Activated T-cell treated with anti-CD3 and anti-CD28 coated beads, Interleukin-2, amount 50 U/mL, for 48 hours (primary cell): ENCODE measurements at places on chromosomes 16 and 17.

- no peak for DNase-seq
Observed at GRCh38 chr17:56203430-56203829, 50.2 kb downstream of the ANKFN1 start.

GRCh38 chr16:31333686-31334649, 21.0 kb upstream of the ITGAX start:
- DNase-seq = no peak

DNA sequence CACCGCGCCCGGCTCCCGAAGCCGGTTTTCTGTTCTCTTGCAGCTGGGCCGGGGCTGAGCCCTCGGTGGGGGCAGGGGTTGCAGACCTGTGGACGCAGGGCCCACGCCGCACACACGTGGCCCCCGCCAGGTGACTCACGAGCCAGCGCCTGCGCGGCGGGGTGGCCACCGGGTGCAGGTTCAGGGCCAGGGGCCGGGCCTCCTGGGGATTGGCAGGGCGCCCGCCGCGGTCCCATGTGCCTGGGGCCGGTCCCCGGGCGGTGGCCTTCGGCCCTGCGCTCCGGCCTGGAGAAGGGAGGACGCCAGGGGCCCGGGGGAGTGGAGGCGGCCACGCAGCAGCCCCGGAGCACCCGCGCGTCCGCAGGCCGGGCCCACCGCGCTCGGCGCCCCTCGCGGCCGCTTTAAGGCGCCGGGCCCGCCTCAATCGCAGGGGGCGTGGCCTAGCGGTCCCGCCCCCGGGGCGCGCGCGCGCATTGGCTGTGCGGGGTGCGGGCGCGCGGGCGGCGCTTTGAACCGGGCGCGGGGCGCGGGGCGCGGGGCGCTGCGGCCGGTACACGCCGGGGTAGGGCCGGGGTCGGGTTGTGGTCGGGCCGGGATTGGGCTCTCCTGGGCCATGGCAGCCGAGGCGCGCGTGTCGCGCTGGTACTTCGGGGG, at the start of gene SLC25A10:
Gene SLC25A10 (plus strand): TSS at position 471 of the 654 bp plus-strand sequence. CDS start 143 bp downstream, at position 614.
- DNase-seq = peak; percentile 87

DNA sequence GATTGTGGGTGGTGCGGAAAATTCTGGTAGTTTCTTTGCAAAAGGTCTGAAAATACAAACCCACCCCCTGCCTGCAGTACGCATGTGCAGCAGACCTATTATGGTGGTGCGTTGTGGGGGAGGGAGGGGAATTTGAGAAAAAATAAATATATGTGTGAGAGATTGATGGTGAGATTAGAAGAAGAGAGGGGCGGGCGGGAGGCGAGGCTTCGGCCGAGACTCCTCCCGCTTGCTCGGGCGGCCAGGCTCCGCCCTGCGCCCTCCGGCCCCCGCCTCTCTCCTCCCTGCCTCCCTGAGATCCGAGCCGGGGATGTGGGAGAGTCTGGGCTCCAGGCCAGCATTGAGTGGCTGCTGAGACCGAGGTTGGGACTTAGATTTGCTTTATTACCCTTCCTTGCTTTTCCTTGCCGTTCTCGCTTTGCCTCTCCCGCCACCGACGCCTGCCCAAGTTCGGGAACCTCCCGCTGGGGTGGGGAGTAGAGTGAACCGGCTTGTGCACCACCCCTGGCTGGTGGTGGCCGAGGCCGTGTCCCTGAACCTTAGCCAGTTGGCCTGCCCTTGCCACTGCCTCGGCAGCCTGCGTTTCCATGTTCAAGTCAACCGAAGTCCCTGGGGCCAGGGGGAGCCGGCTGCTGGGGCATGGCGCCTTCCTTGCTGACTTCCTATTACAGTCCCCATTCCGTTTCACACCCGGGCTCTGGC, 956 bp upstream of the CHD3 start:
- peak; percentile 89 for DNase-seq

GRCh38 chr16:25729188-25729915, 37.6 kb downstream of the HS3ST4 start:
- DNase-seq = no peak

DNA sequence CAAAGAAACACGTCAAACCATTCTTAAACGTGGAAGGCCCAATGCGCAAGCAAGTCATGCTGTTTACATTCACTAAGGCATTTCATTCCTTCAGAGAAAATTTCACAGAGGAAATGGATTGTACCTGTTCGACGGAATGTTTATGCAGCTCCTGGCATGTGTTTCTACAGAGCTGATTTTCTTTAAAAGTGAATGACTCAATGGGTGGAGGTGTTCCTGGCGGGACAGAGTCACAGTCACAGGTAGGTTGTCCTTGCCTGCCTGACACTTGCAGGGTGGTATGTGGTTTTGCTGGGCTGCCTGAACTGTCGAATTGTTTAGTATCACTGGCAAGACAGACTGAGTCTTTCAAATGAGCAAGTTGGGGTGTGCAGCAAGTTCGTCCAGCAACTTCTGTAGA, 11.6 kb downstream of the PALB2 start:
- DNase-seq = no peak

- no peak for DNase-seq
Observed at GRCh38 chr16:28569021-28569420, 15.3 kb downstream of the SGF29 start.

- DNase-seq = no peak
Observed at GRCh38 chr16:4870138-4870671, 22.9 kb downstream of the UBN1 start.

DNA sequence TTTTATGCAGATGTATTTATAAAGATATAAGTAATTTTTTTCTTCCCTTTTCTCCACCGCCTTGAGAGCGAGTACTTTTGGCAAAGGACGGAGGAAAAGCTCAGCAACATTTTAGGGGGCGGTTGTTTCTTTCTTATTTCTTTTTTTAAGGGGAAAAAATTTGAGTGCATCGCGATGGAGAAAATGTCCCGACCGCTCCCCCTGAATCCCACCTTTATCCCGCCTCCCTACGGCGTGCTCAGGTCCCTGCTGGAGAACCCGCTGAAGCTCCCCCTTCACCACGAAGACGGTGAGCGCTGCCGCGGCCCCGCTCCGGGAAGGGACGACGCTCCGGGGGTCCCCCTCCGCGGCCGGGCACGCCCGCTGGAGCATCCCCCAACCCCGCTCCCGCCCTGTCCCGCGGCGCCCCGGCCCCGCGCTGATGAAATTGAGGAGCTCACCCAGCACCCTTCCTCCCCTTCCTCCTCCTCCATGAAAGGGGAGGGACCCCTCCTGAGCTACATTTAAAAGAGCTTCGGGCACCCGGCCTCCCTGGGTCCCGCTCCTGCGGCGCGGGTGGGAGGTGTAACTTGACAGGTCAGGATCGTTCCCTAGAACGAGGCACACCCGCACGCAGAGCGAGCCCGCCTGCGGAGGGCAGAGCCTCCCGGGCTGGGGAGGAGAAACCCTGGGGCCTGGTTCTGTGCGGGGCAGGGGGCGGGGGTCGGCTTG, 706 bp downstream of the HLF start:
- peak; percentile 32 for DNase-seq

- no peak for DNase-seq
Observed at GRCh38 chr16:12091569-12092543, 115.3 kb downstream of the SNX29 start.

DNA sequence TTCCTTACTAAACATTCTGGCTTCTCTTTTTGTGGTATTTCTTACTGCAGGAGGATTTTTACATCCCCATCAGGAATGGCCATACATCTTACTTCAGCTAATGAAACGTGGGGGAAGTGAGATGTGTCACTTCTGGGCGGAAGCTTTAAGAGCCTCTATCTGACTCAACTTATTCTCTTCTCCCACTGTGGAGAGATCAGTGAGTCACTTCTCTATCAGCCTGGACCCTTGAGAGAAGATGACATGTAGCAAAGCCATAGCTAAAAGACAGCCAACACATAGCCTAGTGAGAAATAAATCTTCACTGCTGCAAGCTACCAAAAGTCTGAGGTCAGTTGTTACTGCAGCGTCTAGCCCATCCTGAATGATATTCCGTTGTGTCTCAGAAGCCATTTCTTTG, 1066.7 kb upstream of the RBFOX1 start:
- no peak for DNase-seq

GRCh38 chr17:57684711-57685498, 60.2 kb downstream of the CCDC182 start:
- DNase-seq = no peak

GRCh38 chr17:9002227-9002605, 19.1 kb upstream of the NTN1 start:
- no peak for DNase-seq

GRCh38 chr17:60535382-60536279, 9.6 kb upstream of the APPBP2 start:
- no peak for DNase-seq

DNA sequence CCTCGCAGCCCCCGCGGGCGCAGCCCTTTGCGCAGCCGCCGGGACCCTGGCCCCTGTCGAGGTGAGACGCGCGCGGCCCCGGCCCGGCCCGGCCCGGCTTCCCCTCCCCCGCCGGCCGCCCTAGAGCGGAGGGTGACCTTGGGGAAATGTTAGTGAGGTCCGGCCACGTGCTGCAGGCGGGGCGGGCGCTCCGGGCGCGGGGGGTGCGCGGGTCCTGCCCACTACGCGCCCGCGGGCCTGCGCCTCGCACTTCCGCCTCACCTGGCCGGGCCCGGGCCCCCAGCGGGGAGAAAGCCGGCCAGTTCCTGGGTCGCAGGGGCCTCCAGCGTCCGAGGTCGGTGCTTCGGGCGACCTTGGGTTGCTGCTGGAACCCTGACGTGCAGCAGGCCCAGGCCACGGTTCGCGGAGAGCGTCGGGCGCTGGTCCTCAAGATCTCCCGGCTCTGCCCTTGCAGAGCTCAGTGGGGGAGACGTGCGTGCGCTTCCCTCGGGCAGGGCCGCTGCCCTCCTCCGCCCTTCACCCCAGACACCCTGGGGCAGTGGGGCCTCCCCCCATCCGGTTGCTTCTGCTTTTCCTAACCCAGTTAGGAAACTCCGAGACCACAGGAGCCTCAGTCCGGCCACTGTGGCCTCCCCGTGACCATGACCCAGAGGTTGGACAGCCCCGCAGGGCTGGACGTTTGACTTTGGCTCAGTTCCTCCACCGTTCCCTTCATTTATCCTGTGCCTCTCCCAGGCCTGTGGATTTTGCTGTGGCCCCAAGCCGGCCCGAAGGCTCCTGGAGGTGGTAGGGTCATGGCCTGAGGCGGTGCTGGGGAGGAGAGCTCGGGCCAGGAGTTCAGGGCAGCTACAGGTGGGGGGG, 791 bp downstream of the MCRIP2 start:
- DNase-seq = peak; percentile 67

DNA sequence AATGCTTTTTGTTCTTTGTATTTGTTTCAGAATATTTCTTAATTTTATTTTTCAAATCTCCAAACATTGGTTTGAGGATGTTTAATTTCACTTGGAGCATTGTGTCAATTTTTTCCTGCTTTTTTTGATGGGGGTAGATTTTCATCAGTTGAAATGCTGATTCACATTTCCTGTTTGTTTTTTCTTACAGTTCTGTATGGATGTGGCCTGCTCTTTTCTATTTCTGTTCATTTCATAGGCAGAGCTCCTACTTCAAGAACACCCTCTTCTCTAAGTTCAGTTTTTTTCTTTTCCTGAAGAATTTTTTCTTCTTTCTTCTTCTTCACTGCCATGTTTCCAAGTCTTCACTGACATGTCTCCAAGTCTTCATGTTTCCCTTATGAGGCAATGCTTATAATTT, 8.8 kb downstream of the MBTD1 start:
- DNase-seq = no peak

DNA sequence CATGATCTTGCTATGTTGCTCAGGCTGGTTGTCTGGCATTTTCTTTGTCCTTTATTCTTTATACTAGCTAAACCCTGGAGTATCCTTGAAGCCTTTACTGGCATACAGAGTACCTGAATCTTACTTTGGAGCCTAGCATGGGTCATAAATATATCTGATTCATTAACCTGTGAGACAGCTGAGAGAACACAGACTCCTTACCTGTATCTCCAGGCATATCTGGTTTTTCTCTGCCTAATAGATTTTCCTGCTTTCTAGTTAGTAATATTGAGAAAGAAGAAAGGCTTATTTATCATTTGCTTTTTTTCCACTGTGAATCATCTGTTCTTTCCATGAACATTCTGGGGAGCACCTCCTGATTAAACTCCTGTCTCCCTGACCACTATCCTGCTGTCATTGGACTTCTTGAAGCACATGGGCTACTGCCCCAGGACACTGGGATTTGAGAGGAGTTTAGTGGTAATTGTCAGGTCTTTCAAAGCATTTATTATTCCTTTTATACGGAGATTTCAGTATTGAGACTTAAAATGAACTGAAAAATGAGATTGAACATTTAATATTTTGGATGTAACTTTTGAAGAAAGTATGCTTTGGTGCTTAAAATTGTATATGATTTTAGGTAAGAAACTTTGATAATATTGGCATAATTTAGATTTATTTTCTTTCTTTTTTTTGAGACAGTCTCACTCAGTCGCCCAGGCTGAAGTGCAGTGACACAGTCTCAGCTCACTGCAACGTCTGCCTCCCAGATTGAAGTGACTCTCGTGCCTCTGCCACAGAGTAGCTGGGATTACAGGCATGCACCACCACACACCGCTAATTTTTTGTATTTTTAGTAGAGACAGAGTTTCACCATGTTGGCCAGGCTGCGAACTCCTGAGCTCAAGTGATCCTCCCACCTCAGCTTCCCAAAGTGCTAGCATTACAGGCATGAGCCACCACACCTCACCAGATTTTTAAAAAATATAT, 8.6 kb downstream of the PDP2 start:
- no peak for DNase-seq

GRCh38 chr16:50282010-50282538, 15.7 kb downstream of the ADCY7 start:
- peak; percentile 65 for DNase-seq

DNA sequence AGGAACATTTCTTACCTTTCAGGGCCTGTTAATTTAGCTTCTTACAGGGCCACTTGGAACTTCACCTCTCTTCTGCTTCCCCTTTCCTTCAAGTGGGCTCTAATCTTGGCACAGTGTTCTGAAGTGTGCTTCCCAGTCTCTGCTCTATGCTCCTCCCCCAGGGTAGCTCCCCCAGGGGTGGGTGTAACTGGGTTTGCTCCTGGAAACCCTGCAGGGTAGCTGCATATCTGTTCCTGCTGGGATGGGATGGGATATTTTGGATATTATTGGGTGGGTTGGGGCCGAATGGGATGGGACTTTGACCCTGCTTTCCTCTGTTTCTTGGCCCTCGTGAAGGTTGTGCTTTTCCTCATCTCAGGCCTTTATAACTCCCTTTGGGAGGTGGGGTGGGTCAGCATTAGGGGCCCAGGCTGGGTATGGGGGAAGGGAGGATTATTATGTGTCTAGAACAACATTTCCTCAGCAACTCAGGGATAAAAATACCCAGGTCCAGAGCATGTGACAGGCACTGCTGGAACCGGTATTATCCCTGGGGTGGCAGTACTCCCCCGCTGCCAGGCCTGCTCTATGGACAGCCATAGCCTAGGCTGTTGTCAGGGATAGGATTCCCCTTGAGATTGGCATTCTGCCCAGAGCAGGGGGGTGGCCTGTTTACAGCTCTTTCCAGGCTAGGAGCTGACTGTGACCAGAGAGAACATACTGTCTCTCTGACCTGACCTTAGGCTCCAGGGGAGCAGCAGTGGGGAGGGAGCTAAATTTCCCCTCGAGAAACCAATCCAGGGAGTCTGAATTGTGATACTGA, 5.0 kb downstream of the NFE2L1 start:
- DNase-seq = no peak

DNA sequence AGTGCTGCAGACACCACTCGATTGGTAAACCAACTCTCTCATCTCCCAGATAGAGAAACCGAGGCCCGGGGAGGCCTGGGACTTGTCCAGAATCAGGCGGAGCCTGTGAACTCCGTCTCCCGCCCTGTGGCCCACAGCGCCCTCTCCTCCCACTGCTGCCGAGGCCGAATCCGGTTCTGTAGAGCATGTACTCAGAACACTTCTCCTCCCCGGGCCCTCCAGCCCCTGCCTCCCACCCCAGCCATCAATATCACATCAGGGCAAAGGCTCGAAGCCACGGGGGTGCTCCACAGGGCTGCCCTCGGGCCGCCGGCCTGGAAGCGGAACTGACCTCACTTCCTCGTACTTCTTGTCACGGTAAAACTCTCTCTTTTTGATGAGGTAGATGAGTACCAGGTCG, 13.0 kb downstream of the EMC6 start:
- DNase-seq = no peak
